ENCODE measurements at places on chromosomes 2 and 18. TPM values are rescaled to one million over a fixed set of nuclear protein-coding genes. Genes with fewer than 3 reads are reported as not detected.

DNA sequence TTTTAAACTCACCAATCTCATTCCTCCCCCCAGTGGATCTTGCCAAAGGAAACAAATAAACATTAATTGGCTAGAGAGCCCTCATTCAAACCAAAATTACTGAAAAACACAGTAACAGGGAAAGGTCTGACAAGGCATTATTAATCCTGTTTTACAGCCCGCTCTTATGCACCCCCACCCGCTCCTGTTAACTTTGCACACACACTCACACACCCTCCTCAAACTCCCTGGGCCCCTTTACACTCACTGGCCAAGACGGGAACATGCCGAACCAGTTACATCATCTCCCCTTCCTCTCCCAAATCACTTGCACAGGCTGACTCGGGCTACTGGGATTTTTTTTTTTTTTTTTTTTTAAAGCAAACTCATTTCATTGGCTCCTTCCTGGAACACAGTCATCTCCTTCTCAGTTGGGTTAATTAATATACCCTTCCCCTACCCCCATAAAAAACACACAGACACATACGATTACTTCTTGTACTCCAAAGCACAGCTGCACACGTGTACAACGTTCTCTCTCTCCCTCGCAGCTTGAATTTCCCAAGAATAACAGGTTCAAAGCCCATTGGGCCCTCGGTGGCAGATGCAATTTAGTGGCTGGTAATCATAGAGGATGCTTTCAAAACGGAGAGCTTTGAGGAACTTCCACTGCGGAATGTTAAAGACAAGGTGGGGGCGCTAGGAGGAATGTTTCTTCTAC, 31.8 kb downstream of the KLF7 start:
- DNase-seq = no peak
- peaks cover 21% of the 10 kb centered on the region for H3K36me3 ChIP-seq
- H3K27me3 ChIP-seq = no peaks in the 10 kb centered on the region
- H3K4me1 ChIP-seq = peaks cover 81% of the 10 kb centered on the region
- peak overlapping the region; percentile 84 for H3K27ac ChIP-seq
- peak overlapping the region; percentile 57 for H3K4me3 ChIP-seq

DNA sequence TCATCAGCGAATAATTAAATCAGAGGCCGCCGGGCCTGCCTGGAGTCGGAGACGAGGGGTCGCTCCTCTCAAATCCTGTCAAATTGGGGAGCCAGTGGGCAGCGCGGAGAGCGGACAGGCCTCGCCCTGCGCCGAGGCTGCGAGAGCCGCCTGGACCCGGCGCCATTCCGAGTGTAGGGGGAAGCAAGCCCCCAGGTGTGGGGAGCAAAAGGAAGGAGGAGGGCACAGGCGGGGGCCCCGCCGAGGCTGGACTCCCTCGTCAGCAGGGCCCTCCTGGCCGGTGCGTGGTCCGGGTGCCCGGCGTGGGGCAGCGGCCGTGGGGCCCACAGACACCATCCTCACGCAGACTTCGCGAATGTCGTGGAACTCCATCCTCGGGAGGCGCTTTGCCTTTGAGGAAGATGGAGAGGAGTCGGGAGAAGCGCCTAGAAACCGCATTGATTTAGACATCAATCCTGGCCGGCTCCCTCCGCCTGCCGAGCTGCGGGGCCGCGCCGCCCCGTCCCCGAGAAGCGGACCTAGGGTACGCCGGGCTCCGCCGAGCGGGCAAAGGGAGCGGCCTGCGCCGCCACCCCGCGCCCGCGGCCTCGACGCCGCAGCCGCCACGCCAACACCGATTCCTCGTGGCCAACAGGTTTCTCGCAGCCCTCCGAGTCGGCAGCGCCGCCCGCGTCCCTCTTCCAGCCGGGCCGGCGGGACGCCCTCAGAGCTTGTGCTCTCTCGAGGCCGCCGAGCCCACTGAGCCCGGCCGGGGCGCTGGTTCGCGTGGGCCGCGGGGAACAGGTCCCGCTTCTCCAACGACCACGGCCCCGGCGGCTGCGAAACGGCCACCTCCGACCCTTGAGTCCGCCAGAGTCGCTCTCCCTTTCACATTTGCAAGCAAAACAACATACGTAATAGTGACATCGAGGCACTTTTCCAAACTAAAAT, 6.7 kb upstream of the ONECUT2 start:
- H3K4me3 ChIP-seq = peak overlapping the region; percentile 56
- no peak for DNase-seq
- no peak overlapping the region for H3K27ac ChIP-seq
- H3K4me1 ChIP-seq = peaks cover 12% of the 10 kb centered on the region
- H3K36me3 ChIP-seq = no peaks in the 10 kb centered on the region
- peaks cover 80% of the 10 kb centered on the region for H3K27me3 ChIP-seq

Gene MRO
- total RNA-seq = not detected

Gene ZFAND2B
- 30.0 TPM for total RNA-seq

Gene DAPL1
- total RNA-seq = not detected

Gene NGEF
- 0.26 TPM for total RNA-seq

All from osteocyte (in vitro differentiated cells).